ENCODE measurements at places on chromosomes 7 and 10.

DNA sequence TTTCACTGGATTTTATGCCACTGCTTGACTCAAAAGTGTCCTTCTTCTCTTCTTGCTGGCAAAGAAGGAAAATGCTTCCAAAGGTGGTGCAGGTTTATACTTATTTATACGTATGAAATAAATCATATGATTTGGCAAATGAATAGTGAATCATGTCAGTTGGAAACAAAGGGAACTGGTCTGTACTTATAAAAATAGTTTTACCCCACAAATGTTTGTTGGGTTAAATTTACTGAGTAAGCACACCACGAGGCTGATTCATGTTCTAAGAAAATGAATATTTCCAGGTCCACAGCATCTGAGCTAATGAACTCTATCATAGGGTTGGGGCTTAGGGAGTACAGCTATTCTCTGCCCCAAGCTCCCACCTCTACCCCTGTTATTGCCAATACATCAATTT is 232.2 kb downstream of the TRIL start:
- DNase-seq, result no peak

DNA sequence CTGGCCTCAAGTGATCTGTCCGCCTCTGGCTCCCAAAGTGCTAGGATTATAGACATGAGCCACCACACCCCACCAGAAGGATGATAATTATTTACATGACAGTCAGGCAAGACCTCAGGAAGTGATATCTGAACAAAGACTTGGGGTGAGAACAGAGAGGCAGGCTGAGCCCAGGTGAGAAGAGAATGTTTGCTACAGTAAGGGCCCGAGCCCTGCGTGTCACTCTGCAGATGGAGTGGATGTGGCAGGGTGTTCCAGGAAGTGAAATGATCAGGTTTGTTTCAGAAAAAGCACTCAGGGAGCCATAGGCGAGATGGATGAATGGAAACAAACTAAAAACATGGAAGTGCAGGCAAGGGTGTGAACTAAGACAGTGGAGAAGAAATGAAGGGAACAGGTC is 22.2 kb downstream of the SFMBT2 start:
- DNase-seq, result no peak

GRCh38 chr7:114959931-114960330 is 38.0 kb downstream of the MDFIC start:
- no peak for DNase-seq

DNA sequence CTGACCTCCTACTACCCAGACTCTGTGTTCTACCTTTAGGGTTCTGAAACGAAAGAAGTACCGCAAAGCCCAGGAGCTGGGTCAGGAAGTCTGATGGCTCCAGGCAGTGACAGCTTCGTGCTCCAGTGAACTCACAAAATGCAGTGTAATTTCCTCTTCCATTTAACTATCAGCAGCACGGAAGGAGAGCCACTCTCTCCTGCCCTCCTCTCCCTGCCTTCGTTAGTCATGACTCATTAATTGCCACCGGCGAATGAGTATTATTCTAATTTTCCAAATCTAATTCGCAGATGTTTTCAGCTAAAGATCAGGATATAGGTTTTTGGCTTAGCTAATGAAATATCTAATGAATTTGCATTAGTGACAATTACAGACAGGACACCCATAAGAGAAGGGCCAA is 1262.0 kb downstream of the TYW1 start:
- no peak for DNase-seq

GRCh38 chr7:23334482-23335056 is 35.4 kb downstream of the MALSU1 start:
- DNase-seq, result no peak

GRCh38 chr7:7157177-7157886 is 25.0 kb upstream of the C1GALT1 start:
- DNase-seq, result no peak

GRCh38 chr7:23267357-23267756 is 20.8 kb downstream of the GPNMB start:
- no peak for DNase-seq

DNA sequence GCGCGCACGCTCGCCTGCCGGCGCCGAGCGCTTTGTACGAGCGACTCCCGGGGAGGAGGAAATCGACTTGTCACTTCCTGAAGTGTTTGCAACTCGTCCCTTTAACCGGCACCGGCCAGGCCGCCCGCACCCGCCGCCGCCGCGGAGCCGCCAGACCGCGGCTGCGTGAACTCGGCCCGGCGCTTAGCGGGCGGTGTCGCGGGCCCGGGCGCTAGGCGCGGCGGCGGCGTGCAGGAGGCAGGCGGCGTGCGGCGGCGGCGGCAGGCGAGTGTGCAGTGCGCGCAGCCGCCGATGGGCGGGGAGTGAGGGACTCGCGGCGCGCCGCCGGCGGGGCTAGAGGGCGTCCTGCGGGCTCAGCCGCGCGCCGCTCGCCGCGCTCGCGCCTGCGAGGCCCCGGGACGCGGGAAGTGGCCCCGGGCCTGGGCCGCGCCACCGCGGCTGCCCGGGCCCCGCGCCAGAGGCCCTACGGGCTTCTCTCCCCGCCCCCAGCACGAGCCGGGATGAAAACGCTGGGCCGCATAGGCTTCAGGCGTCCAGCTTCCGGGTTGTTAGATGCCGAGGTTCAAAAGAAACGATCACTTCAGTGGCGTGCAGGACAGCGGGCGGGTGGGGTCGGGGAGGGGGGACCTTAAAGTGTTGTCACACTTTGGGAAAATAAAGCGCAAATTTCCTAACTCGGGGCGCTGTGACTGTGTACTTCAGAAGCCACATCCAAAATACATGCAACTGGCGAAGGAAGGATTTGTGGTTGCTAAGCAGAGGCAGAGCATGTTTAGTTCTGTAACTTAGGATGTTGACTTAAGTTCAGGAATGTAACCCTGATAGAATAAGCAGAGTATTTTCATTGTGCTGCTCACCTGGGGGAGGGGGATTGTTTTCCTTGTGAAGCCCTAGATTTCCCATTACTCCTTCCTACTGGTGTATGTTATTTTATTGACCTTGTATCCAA is at the start of gene FAM53B:
Gene FAM53B, minus strand, starts transcription at position 277 of the 949 bp plus-strand sequence. CDS start 37,665 bp downstream, outside the sequence.
- DNase-seq, result no peak

GRCh38 chr10:31126593-31126992 is 94.9 kb upstream of the ZNF438 start:
- no peak for DNase-seq

- DNase-seq, result no peak
Observed at GRCh38 chr7:105972276-105972675, 9.2 kb downstream of the CDHR3 start.

GRCh38 chr10:61024151-61024855 is 80.3 kb upstream of the RHOBTB1 start:
- no peak for DNase-seq

- DNase-seq, result no peak
Observed at GRCh38 chr7:122770686-122771335, 68.1 kb upstream of the RNF148 start.

DNA sequence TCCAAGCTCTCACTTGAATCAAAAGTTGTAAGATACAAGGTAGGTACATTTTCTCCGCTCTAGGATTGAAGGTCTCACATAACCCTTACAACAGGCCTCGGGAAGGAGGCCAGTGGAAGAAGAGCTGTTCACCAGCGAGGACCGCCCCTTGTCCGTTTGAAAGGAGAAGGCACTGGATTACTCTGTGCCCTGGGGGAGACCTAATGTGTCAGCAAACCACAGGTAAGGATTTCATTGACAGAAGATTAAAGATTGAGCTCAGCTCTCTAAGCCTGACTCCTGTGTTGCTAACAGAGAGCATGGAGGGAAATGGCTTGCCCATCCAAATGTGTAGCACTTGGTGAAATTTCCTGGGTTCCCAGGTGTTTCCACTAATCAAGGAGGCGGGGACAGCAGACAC is 81.2 kb downstream of the SLC16A9 start:
- no peak for DNase-seq

DNA sequence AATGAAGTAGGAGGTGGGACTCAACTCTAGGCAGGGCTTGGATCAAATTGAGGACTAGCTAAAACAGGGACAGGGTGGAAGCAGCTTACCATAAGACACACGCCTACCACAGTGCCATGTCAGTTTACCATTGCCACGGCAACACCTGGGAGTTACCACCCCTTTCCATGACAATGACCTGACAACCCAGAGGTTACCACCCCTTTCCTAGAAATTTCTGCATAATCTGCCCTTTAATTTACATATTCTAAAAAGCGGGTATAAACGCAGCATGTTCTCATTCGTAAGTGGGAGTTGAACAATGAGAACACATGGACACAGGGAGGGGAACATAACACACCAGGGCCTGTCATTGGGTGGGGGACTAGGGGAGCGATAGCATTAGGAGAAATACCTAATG is 72.7 kb downstream of the GCC1 start:
- no peak for DNase-seq

GRCh38 chr10:93701866-93702209 is 554 bp downstream of the FRA10AC1 start:
- no peak for DNase-seq

DNA sequence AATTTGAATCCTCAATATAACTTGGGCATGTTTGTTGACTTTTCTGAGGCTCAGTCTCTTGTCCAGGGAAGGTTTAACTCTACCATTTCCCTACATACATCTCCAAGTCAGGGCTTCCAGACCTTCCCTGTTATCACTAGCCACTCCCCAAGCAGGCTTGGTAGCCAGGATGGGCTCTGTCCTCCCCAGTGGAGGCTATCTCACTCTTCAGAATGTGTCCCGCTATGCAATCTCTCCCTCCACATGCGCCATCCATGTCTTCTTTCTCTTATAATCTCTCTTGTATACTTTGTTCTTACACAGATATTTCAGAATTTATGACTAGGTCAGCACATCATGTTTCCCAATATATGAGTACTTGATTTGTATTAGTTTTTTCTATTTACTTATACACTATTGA is 310.4 kb downstream of the HGF start:
- DNase-seq, result no peak

- DNase-seq, result no peak
Observed at GRCh38 chr10:78716043-78716660, 352.6 kb upstream of the ZMIZ1 start.

GRCh38 chr10:34206078-34206934 is 608.8 kb downstream of the PARD3 start:
- DNase-seq, result no peak
